Occipital lobe (tissue), 3 donors: ENCODE measurements at places on chromosomes 6 and 20. TPM values are rescaled to one million over a fixed set of nuclear protein-coding genes. Genes with fewer than 3 reads are reported as not detected.

Gene GABRR1
- not detected for total RNA-seq

Gene TXLNB
- 0.62 TPM for total RNA-seq

Gene TRMT11
- total RNA-seq = 39.5 TPM

Gene PDYN
- not detected for total RNA-seq

Gene STK38
- 11.9 TPM for total RNA-seq

Gene HLA-DPA1
- 1.4 TPM for total RNA-seq

Gene MAP7
- total RNA-seq = 6.1 TPM

Gene OOEP
- not detected for total RNA-seq

Gene HLA-DOA
- total RNA-seq = 0.16 TPM

Gene HSPA12B
- total RNA-seq = 1.7 TPM

Gene MCCD1
- not detected for total RNA-seq

Gene MAS1L
- total RNA-seq = not detected

Gene SPATA25
- total RNA-seq = 1.7 TPM

Gene DEFB119
- total RNA-seq = not detected

Gene IMPG1
- not detected for total RNA-seq

Gene TSBP1
- not detected for total RNA-seq

Gene TREM1
- not detected for total RNA-seq

Gene OR2J2
- not detected for total RNA-seq

Gene MRPS18B
- total RNA-seq = 39.9 TPM

Gene PPP1R16B
- 12.9 TPM for total RNA-seq

Gene HTR1B
- total RNA-seq = 0.94 TPM

Gene PSMB8
- 5.3 TPM for total RNA-seq

Gene DEFB125
- total RNA-seq = not detected

Gene SLC18B1
- 16.4 TPM for total RNA-seq

Gene ARFGEF3
- total RNA-seq = 65.7 TPM

Gene PRICKLE4
- 0.62 TPM for total RNA-seq

Gene IRF4
- total RNA-seq = 0.16 TPM

Gene ZFP57
- total RNA-seq = not detected

Gene RSPH4A
- 2.7 TPM for total RNA-seq

Gene GSTA2
- total RNA-seq = not detected

Gene MDFI
- total RNA-seq = 11.7 TPM

Gene TRERF1
- 3.7 TPM for total RNA-seq

Gene LSM2
- 22.9 TPM for total RNA-seq

Gene MEI4
- 0.47 TPM for total RNA-seq

Gene SLPI
- not detected for total RNA-seq

Gene NKX2-4
- not detected for total RNA-seq

Gene DOK5
- 350 TPM for total RNA-seq

Gene TRIM10
- 0.31 TPM for total RNA-seq

Gene ENPP5
- total RNA-seq = 4.7 TPM
